ENCODE measurements at places on chromosomes 2 and 18.

DNA sequence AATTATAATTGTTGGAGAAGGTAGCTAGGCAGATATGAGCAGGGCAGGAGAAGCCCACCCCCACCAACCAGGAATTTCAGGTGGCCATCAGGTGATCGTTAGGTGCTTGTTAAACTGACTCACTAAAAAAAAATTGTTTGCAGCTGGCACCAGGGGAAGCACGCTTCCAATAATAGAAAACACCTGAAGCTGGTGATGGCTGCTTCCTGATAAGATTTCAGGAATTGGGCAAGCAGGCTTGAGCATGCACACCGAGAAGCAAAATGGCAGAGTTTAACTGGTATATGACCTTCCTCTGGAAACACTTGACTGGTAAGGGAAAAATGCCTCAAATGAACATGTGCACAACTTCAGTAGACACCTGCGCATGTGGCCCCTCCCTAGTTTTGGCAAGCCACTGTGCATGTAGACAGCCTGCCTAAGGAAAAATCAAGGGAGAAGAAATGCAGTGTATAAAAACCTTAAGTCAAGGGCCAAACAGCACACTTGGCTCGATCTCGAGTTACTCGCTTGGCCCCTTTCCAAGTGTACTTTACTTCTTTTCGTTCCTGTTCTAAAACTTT is 292.8 kb downstream of the CCDC85A start:
- no peak for DNase-seq

- no peak for DNase-seq
These were observed 39.1 kb downstream of the FBXO11 start for GRCh38 chr2:47867205-47867604.

DNA sequence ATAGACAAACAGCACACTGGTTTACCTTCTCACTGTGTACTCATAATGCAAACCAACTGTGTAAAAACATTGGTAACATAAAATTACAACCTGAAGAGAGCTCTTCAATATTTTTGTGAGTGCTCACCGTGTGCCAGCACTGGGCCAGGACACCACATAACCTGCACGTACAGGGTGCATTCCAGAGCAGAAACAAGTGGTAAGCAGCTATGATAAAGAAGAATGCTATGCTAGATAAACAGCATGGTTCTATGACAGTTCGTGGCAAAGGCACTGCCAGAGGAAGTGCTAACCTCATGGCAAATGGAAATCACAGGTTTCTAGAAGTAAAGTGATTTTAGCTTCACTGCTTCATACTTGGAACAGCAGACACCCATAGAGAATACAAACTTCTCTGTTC is 343.5 kb downstream of the MTX2 start:
- DNase-seq = no peak

GRCh38 chr2:35963824-35964223 is 391.8 kb upstream of the CRIM1 start:
- DNase-seq = no peak

DNA sequence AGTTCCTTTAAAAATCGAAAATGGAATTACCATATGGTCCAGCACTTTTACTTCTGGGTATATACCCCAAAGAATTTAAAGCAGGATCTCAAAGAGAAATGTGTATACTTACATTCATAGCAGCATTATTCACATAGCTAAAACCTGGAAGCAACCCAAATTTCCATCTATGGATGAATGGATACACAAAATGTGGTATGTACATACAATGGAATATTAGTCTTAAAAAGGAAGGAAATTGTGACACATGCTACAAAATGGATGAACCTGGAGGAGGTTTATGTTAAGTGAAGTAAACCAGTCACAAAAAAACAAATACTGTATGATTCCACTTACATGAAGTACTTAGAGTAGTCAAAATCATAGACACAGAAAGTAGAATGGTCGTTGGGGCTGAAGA is 147.9 kb upstream of the LTBP1 start:
- no peak for DNase-seq

DNA sequence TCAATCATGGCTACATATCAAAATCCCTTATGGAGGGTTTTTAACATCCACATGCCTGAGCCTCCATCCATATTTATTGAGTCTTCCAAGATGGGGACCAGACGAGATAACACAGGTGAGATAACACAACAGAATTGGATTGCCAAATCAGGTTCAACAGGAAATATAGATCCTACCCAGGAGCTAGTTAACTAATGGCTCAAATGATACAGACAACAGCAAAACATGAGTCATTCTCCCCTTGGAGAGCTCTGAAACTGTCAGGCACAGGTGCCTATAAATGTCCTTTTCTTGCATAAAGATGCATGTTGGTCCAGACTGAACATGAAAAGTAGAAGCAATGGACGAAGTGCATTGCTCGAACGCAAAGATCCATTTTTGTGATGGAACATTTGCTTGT is 202.2 kb downstream of the CDH20 start:
- no peak for DNase-seq

- DNase-seq = no peak
These were observed 16.5 kb downstream of the BIN1 start for GRCh38 chr2:127090281-127091120.

DNA sequence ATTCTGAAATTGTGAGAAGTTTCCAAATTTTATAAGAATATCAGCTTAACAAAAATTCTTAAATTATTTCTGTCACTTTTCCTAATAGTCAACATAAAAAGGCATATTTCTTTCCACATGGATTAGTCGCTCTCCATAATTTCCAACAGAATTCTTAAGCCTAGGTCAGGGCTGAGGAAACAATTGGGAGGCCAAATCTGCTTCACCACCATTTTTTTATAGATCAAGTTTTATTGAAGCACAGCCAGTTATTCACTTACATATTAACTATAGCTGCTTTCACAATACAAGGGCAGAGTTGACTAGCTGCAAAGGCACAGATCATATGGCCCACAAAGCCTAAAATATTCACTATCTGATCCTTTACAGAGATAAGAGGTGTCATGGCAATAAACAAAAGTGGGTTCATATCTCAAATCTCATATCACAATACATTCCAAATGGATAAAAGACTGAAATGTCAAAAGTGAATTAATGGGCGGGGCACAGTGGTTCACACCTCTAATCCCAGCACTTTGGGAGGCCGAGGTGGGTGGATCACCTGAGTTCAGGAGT is 18.7 kb downstream of the MEMO1 start:
- peak; percentile 45 for DNase-seq

DNA sequence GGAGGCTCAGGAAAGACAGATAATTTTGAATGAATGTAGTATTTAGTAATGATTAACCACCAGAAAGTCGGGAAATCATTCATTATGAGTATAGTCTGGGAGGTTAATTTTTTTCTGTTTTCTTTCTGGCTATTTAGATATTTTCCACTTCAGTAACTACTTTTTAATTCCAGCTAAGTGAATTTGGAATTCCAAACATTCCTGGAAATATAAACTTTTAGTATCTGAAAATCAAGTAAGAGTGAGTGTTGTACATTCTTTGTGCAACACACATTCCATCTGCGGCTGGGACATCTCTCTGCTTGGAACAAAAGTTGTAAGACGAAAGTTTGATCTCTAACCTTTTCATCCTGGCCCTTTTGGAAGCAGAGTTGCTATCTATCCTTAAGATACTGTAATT is 275.7 kb upstream of the SPRED2 start:
- no peak for DNase-seq

DNA sequence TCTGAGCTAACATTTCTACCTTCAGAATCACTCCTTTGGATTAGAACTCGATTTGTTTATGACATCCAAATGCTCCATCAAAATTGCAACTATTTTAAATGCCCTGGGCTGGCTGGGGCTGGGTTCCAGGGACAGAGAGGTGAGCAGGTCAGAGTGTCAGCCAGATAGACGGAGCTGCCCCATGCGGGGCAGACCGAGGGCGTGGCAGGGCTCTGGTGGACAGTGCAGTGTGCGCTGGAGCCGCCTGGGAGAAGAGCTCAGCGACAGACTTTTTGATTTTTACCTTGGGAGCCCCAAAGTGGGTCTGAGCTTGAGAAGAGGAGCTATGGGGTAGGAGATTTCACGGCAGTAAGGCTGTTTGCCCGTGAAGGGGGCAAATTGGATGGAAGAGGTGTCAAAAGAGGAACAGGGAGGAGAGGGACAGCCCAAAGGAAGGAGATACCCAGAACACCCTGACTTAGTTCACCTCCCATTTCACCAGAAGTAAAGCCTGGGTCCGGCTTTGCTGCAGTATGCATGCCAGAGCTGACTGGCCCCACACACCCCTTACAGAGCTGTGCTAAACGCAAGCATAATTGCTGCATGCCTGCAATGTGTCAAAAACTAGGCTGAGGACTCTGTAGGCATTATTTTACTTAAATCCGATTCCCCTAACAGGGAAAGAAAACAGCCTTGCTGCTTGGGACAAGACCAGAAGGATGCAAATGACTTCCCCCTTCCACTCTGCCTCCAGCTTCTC is 33.7 kb downstream of the EN1 start:
- DNase-seq = no peak

DNA sequence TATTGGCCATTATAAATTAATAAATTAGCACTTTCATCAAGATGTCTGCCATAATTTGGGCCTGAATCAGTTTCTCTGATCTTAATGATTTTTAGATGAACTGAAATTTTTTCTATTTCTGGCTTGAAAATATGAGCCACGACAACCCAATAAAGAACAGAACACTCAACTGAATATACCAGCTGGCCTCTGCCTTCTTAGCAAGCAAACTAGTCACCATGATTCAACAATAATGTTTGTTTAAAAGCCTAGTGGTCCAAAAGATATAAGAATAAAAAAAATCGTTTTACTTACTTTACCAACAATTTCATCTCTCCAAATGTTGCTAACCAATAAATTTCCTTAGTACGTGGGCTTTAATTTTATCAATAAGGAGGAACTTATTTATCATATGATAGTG is 66.7 kb upstream of the TTN start:
- DNase-seq = no peak

- DNase-seq = peak; percentile 75
These were observed 2113.3 kb upstream of the PIK3C3 start for GRCh38 chr18:39841482-39842365.

DNA sequence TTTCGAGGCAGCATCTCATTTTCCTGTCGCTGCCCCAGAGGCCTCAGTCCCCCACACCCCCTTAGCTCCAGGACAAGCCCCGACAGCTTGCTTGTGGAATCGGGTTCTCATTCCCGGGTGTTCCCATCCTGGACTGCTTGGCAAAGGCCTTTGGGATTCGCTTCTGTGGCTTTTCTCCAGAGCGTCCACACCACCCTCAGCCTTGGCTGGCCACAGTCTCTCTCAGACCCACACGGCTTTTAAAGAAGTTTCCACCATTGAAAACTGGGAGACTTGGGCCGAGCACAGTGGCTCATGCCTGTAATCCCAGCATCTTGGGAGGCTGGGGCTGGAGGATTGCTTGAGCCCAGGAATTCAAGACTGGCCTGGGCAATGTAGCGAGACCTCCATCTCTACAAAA is 2.7 kb downstream of the ESPNL start:
- DNase-seq = no peak

DNA sequence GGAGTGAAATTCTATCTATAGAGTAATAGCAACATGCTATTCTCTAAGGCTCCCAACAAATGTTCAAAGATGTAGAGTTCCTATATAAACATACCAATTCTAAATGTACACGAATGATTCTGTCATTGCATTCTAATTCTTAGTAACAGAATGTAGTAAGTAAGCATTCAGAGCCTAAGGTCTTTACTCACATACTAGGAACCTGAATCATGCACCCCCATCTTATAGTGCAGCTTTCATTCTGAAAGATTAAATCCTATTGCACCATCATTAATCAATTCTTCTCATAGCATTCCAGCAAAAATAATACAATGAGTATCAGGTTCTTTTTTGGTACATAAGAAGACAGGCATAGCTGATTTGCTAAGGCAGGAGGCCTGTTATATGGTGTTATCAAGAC is 230.0 kb downstream of the NCKAP5 start:
- DNase-seq = no peak

DNA sequence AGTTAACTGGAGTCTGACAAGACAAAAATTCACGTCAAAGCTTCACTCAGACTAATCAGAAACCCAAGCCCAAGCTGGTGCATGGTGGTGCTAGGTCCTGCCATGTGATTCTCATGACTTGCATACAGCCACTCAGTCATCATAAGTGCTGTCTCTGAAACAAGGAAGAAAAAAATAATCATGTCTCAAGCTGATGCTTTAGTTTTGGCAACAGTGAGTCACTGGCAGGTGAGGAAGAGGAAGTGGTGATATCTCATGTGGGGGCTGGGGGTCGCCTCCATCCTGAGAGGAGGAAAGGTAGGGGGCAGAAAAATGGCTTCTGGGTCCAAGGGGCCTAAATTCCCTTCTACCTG is 136.3 kb downstream of the TMEM163 start:
- no peak for DNase-seq

- no peak for DNase-seq
These were observed 58.7 kb downstream of the SLC40A1 start for GRCh38 chr2:189521699-189522434.

- no peak for DNase-seq
These were observed 27.6 kb downstream of the C2orf76 start for GRCh38 chr2:119338826-119339561.

DNA sequence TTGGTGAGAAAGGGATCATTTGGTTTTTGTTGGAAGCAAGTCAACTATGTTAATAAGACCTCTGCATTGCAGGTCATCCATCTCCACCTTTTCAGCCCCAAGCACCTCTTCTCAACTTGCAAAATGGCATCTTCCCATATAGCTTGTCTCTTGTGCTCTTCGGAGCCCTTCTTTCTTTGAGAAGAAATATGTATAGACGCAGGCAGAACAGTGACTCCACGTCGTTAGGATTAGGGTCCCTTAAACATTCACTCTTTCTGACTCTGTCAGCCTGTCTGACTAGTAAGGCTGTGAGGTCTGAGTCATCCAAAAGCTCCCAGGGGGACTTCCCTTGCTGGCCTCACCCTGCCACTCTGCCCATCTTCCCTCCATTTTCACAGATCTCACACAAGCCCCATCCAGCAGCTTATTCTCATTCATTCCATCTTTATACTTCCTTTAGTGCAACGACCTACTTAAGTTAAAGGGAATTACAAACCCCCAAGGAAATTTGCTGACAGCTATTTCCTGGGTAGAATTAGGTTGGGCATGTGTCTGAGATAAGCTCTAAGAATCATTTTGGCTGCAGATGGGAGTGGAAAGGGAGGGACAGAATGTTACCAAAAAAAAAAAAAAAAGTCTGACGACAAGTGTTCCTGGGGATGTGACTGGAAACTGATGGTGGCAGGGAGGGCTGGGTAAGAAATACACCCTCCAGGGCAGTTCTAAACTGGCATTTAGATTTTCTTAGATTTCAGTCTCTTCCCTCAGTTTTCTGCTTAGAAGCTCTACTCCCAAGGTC is 37.7 kb upstream of the MEX3C start:
- DNase-seq = no peak

- DNase-seq = no peak
These were observed 30.7 kb downstream of the CNGA3 start for GRCh38 chr2:98376996-98377395.

- DNase-seq = no peak
These were observed 5.0 kb downstream of the CD28 start for GRCh38 chr2:203711399-203711798.

GRCh38 chr18:2984703-2985261 is 28.2 kb downstream of the LPIN2 start:
- DNase-seq = peak; percentile 93

GRCh38 chr2:205177546-205177945 is 504.8 kb upstream of the NRP2 start:
- DNase-seq = no peak

GRCh38 chr2:215878476-215879063 is 134.8 kb downstream of the MREG start:
- DNase-seq = no peak

Measured in large intestine (tissue), 12 donors.